ENCODE measurements at places on chromosomes 3 and 15. TPM values are rescaled to one million over a fixed set of nuclear protein-coding genes. Genes with fewer than 3 reads are reported as not detected.

BLM gene
- polyA plus RNA-seq, result 2.9 TPM

PRSS50 gene
- not detected for polyA plus RNA-seq

AKAP13 gene
- polyA plus RNA-seq, result 6.7 TPM

FSIP1 gene
- polyA plus RNA-seq, result 0.43 TPM

ABHD14A gene
- 22.1 TPM for polyA plus RNA-seq

SLC49A4 gene
- polyA plus RNA-seq, result 9.1 TPM

PLSCR2 gene
- not detected for polyA plus RNA-seq

PPP1R14D gene
- not detected for polyA plus RNA-seq

Data from SK-N-SH (cell line).